ENCODE measurements at places on chromosomes 16 and 17.
A peak's percentile ranks its signal among the peaks of the same experiment; 100 is the strongest.

DNA sequence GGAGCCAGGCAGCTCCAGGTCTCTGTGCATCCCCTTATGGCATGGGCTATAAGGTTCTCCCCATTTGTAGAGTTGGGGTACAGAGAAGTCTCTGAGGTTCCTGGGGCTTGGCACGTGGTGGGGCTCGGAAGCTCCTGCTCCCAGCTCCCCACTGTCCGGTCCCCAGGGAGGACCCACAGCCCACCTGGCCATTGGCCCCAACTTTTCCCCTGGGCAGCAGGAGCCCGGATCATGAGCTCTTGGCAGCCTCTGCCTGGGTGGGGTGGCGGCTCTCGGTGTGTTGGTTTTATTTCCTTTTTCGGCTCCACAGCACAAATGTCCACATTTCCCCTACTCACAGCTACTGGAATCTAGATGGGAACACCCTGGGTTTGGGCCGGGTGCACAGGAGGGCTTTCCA lies 30.5 kb downstream of the GSE1 start:
- DNase-seq = no peak

- DNase-seq = no peak
Observed at GRCh38 chr16:991773-992172, 10.2 kb downstream of the SOX8 start.

DNA sequence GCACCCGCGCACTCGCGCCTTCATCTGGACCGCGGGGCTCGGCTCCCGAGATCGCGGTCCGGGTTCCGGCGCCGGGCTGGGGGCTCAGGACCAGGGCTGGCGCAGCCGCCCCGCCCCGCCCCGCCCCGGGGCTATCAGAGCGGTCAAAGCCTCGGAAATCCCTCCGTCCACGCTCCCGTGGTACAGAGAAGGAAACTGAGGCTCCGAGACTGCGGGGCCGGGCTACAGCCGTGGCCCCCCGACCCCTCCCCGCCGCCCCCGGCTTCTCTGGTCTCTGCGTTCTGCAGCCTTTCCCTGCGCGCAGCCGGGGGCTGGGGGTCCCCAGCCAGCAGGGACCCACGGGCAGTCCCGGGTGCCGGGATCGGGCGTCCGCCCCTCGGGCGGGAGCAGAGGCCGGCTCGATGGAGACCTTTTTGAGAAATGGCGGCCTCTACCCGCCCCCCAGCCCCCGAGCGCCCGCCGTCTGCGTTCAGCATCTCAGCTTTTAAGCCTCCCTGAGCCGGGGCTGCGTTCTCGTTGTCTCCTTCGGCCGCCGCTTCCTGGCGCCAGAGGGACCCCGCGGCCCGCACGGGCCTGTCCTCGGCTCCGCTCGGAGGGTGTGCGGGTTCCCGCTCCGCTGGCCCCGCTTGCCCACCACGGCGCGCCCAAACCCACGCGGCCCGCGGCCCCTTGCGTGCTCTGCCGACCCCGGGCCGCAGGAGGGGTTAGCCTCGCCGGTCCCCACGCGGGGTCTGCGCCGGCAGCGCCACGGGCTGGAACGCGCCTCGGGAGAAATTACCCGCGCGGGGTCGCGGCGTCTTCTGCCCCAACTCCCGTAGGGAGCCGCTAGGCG lies 1.5 kb upstream of the NPTX1 start:
- DNase-seq = peak; percentile 56

DNA sequence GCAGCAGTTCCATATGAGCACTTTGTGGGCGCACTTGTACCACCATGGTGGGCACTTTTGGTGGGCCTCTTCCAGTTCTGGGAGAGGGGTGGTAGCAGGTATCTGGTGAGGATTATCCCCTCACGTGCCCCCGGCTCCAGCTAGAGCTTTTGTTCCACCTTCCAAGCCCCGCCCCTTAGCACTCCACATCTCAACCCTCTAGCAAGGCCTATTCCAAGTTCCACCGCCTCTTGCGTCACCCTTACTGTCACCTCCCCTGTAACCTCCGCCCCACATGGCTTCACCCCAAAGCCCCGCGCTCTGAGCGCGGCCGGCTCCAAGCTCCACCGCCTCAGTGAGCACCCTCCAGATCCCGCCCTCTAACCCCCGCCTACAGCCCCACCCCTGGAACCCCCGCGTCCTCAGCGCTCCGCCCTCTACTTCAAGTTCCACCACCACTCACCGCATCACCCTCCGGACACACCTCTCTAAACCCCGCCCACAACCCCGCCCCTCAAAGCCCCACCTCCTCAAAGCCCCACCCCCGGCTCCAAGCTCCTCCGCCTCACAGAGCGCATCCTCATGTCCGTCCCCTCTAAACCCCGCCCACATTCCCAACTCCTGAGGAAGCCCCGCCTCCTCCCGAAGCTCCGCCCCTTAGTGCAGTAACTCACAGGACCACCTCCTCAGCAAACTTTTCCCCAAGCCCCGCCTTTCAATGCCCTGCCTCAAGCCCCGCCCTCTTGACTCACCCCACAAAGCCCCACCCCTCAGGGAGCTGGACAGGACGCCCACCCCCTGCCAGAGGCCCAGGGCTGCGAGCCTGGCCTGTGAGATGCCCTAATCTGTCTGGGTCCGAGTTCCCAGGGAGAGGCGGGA lies 11.1 kb downstream of the SCN4A start:
- DNase-seq = peak; percentile 55

DNA sequence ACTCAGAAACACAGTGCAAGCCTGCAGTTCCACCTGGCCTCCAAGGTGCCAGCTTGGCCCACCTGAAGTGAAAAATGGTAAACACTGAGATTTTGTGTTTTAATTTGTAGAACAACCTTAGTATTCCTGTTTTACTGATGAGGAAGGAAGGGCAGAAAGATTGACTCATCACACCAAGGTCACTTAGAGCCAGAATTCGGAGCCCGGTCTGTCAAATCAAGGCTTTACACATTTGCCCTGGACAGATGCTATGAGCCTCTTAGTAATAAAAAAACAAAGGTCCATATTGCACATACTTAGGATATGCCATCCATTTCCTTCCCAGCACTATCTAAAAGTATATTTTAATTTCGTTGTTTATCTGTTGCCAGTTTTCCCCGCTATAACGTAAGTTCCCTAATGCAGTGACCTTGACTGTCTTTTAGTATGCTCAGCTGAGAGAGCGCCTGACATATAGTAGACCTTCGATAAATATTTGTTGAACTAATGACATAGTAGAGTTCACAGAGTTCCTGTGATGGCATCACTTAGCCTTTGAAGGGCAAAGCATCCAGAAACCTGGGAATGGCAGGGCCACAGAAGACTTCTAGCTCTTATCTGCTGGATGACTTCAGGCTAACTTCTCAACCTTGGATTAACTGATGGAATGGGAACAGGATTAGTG lies 7.2 kb upstream of the TBKBP1 start:
- DNase-seq = no peak

GRCh38 chr17:16419929-16420271 lies 4.5 kb downstream of the TRPV2 start:
- DNase-seq = peak; percentile 64

- no peak for DNase-seq
Observed at GRCh38 chr16:53191413-53191812, 136.6 kb downstream of the CHD9 start.

GRCh38 chr16:73530529-73530928 lies 482.6 kb upstream of the ZFHX3 start:
- no peak for DNase-seq

DNA sequence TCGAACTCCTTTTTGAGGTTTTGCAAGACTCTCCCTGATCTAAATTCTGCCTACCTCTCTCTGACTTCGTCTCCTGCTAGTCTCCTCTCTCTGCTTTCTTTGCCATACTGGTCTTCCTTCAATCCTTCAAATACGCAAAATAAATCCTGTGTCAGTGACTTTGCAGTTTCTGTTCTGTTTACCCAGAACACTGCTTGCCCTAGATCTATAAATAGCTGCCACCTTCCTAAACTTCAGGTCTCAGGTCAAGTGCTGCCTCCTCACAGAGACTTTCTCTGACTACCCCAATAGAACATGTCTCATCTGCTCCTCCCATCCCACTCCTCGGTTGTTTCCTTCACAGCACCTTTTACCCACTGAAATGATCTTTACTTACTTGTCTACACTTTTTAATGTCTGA lies 78.9 kb downstream of the TRIM37 start:
- no peak for DNase-seq
